ENCODE measurements at places on chromosomes 11 and 22.
A peak's percentile ranks its signal among the peaks of the same experiment; 100 is the strongest.

GRCh38 chr11:44687388-44687787 lies 39.4 kb upstream of the TSPAN18 start:
- DNase-seq = no peak

DNA sequence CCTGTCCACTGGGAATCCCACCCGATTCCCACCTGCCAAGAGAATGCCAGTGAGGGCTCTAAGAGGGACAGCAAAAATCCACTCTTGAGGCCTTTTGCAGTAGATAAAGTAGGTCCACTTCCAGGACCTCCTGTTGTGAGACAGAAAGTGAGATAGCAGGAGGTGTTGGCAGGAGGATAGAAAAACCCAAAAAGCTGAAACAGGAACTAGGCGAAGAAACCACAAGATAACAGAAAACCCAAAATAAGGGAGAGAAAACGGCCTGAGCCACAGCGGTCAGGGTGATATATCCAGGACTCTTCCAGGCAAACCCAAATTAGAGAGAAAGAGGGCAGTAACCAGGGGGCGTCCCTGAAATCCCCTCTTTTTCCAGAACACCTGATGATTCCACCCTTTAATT lies 79.7 kb upstream of the LINC01488 start:
- no peak for DNase-seq

- no peak for DNase-seq
Observed at GRCh38 chr11:107446822-107447431, 10.7 kb downstream of the CWF19L2 start.

DNA sequence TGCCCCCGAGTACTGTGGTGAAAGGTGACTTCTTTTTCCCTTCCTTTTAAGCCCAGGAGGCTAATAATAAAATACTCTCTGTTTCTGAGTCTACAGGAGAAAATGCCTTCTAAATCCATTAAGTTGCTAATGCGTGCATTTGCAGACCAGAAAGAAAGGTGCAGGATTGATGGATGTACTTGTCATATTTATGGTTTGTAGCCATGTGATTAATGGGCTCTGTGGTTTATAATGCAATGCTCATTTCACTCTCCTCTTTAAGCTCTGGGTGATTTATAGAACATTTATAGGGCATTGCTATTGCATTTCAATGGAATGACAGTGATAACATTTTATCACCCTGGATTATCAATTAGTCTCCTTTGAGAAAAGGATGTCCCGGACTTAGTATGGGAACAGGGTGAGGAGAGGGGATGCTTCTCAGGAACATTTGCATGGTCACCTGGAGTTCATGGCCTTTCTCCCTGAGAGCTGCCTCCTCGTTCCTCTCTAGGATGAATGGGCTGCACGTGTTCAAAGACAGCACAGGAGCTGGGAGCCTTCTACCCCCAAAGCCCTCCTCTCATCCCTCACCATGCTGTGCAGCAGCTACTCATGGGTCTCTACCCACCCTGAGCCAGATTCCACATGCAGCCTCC lies 82.8 kb upstream of the HMGXB4 start:
- DNase-seq = no peak

- no peak for DNase-seq
Observed at GRCh38 chr11:111983187-111983986, 41.8 kb upstream of the DLAT start.

- peak; percentile 55 for DNase-seq
Observed at GRCh38 chr11:102436561-102436960, 16.0 kb downstream of the TMEM123 start.

DNA sequence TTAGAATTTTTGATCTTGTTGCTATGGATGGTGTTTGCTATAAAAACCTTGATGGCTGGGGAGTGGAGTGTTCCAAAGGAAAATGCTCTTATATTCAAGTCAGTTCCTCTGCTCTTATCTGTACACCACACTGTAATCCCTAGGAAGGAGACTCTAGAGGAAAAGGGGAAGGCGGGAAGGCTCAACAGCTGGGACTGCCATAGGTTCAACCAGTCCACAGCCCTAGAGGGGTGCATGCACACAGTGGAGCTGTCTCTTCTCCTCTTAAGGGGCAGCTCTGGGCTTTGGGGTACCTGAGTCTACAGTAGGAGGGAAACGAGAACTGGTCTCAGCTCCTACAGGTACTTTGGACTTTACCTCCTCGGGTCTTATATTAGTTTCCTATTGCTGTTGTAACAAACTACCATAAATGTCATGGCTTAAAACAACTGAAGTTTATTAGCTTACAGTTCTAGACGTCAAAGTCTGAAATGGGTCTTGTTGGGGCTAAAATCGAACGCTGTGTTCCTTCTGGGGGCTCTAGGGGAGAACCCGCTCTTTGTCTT lies 77.2 kb upstream of the ZBED5 start:
- no peak for DNase-seq

- DNase-seq = no peak
Observed at GRCh38 chr11:130625578-130626306, 177.3 kb downstream of the ADAMTS15 start.

- no peak for DNase-seq
Observed at GRCh38 chr11:65262381-65262680, 569 bp downstream of the POLA2 start.

GRCh38 chr22:50157709-50158375 lies 12.7 kb upstream of the PANX2 start:
- no peak for DNase-seq

GRCh38 chr11:13949876-13950275 lies 12.6 kb upstream of the SPON1 start:
- no peak for DNase-seq

DNA sequence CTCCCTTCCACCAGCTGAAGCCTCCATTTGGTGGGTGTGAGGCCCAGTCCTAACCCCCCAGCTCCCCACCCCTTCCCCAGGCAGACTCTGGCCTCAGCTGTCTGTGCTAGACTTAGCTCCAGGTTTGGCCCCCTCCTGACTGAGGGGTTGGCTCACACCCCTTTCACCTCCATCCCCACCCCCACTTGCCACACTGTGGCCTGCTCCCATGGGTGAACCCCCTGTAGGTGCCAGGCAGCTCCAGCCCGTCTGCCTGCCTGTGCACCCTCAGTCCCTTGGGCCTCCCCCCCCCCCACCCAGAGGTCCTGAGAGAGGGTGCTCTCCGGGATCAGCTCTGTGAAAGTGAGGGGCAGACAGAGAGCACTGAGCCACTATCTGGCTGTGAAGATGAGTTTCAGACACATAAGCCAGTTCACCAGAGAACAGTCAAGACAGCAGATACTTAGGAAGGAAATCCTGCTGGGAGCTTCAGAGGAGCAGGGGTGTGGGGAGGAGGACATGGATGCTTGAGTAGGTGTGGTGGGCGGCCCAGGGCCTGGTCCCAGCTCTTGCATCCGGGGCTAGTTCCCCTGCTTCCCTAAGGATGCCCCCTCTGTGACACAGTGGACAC lies 36.2 kb downstream of the PPM1F start:
- no peak for DNase-seq

- DNase-seq = no peak
Observed at GRCh38 chr22:46289244-46289891, 7.3 kb upstream of the GTSE1 start.

DNA sequence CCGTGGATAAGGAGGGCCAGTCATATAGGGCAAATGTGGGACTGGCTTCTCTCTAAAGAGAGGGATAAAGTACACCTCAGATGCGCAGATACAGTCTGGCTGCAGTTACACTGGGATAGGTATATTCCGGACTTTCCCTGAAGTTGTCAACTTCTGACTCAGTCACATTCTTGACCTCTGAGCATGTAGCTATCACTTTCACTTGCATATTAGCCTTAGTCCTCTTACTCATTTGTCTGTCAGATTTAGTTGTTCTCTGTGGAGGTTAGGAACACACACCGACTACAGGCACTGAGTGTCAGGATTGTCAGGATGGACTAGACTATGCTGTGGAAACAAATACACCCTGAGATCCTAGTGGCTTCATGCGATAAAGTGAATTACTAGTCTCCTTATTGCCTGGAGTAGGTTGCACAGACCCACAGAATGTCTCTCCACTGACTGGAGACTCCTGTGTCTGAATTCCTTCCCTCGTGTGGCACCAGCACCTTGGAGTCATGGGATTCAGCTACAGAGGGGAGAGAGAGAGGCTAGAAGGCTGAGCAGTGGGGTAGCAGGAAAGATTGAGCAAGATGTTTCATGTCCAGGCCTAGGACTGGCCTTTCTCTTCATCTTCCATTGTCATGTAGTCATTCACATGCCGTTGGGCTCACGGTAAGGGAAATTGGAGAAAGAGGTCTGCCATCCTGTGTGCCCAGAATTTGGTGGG lies 654.3 kb downstream of the NTM start:
- peak; percentile 88 for DNase-seq

- DNase-seq = peak; percentile 49
Observed at GRCh38 chr11:68904248-68904847, 657 bp downstream of the IGHMBP2 start.

DNA sequence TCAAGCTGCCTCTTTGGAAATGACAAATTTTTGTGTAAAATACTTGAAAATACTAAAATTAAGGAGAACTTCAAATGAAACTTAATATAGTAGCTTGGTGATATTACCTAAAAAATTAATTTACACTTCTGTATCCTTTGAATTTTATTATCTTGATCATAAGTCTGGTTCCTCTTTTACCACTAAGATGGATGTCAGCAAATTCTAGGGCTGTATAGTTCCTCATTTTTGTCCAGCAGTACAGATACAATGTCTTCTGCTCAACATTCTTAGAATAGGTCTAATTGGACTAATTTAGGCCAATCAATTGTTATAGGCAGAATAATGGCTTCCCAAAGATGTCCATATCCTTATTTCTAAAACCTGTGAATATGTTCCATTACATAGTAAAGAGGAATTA lies 1298.0 kb upstream of the RAG2 start:
- DNase-seq = no peak

- DNase-seq = no peak
Observed at GRCh38 chr11:75371949-75372876, 20.8 kb upstream of the ARRB1 start.

GRCh38 chr22:47484960-47485569 lies 722.6 kb downstream of the TBC1D22A start:
- no peak for DNase-seq

GRCh38 chr11:44250421-44250820 lies 59.5 kb downstream of the ALX4 start:
- no peak for DNase-seq

DNA sequence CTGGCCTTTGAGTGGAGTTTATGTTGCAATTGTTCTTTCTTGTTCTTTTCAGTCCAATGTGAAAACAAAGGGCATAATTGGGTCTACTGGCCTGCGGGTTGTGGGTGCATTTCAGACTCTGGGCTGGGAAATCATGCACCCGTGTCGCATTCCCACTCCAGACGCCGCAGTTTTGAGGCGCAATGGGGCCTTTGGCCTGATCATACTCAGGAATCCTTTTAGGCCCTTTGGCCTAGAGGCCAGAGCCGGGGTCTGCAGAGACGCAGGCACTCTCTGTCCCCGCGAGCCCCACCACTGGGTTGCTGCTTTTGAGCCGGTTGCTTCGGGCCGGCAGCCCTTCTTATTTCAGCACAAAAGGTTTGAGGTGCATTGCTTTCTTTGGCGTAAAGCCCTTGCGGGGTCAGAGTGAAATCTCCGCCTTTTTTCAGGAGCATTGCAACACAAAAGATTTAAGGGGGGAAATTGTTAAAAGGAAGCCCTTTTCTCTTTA lies 48.4 kb upstream of the DBX1 start:
- no peak for DNase-seq

- DNase-seq = no peak
Observed at GRCh38 chr11:86490582-86490981, 115.9 kb downstream of the CCDC81 start.

GRCh38 chr22:30354644-30355043 lies 2.0 kb downstream of the SF3A1 start:
- DNase-seq = no peak

- DNase-seq = no peak
Observed at GRCh38 chr11:36394056-36394455, 98.0 kb downstream of the PRR5L start.

GRCh38 chr11:19216021-19216420 lies 14.2 kb upstream of the CSRP3 start:
- DNase-seq = no peak

DNA sequence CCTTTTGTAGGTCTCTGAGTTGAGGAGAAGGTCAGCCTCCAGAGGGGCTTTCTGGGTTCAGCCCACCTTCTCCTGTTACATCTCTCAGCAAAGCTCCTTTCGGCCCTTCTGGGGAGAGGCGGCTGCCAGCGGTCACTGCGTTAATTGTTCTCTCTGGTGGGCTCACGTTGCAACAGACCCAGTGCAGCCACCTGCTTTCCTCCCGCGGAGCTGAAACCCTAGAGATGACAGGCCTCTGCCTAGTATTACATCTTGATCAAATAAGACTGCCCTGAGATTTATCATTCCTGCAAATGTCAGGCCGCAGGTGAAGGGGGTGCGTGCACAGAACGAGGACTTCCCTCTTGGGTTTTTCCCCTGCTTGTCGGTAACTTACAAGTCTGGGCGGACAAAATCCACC lies 43.2 kb upstream of the CREB3L1 start:
- DNase-seq = no peak

DNA sequence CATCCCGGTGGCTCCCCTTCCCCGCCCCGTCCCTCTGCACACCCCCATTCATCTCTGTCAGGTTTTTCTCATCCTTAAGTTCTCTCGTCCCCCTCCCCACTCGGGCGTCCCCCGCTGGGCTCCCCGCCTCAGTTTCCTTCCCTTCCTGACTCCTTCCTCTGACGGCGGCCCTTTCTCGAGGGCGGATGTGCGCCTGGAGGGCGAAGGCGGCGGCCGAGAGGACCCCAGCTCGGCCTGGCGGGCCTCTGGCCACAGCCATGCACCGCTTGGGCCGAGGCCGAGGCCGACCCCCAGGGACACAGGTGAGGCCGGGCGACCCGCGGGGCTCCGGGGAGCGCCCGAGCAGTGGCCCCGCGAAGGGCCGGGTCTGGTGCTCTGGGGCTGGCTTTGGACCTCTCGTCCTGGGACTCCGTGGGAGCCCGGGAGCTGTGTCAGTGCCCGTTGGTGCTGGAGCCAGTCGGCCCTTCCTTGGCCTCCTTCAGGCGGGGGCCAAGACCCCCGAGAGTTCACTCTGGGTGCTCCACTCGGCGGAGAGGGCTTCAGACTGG lies 2.9 kb downstream of the PHLDB1 start:
- no peak for DNase-seq

DNA sequence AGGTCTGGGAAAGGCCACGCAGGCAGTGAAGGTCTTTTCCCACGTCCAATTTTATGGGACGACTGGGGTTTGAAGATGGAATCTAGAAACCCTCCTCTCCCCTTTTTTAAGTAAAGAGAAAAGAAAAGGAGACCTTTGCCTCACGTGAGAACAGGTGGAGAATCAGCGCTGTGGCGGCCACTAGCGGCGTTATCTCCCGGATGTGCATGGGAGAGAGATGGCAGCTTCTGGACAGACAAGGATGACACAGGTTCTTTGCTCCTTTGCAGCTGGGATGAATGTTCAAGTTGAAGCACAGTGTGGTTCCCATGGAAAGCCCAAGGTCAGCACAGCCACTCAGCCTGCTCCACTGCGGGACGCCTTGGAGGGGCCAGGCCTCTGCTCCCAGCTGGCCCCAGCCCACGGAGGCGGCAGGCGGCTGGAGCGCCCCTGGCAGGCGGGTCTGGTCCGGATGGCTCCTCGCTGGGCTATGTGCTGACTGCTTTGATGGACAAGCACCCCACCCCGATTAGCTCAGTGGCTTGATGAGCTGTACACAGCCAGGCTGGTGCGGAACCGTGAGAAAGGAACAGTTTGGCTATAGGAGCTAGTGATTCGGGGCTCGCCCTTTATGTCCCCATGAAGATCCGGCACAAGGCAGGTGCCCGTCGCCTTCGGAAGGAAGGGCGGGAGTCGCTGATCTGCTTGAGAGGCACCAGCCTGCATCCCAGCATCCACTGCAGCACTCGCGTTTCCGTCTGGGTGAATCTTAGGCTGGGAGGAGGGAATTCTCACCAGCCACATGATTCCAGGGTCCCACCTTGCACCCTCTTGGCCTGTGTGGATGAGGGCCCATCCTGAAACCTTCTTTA lies 14.5 kb upstream of the BID start:
- no peak for DNase-seq

All from EL (cell line).